Bone marrow (tissue), 2 donors: ENCODE measurements at places on chromosomes 5 and 9.
A peak's percentile ranks its signal among the peaks of the same experiment; 100 is the strongest.

DNA sequence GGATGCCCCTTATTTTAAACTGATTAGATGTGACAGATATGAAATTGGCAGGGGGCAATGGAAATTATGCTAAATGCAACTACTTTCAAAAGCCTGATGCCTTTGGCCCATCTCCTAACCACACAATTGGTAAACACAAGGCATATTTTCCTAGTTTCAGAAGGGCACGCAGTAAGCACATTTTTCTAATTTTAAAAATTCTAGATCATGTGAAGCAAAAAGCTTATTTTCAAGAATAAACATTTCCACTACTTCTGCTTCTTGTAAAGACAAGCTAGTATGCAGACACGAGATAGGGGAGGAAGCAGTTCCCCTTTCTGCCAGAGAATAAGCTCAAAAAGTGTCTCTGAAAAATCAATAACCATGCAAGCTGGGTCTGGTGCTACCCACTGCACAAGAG, 67.7 kb downstream of the ABCA1 start:
- DNase-seq, result no peak

- peak; percentile 63 for DNase-seq
Measured at GRCh38 chr5:179732918-179733771, 523 bp downstream of the MAML1 start.

- DNase-seq, result no peak
Measured at GRCh38 chr5:14659821-14660607, 4.5 kb upstream of the OTULIN start.

DNA sequence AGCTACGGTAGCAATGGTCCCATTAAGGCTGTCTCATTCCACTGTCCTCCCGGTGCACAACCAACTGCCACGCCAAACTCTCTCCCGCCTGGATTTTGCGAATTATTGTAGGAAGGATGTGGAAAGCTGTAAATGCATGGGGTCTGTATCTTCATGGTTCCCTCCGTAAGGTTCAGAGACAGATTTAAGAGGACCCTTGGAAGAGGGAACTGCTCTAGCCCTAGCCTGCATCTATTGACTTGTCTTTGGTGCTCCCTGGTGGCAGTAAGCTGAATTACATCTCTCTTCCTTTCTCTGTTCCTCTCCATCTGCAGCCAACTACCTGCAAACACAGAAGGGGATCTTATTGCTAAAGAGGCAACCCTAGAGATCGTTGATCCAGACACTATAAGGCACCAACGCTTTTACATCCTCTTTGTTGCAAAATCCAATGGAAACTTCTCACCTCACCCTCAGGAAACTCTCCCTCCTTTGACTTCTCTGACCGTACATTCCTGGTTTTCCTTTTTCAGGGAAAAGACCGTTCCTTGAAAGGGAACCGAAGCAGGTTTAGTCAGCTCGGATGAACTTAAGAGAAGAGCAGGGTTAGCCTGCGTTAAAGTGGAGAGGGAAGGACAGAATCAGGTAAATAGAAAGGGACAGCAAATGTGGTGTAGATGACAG, 11.9 kb downstream of the CAPSL start:
- peak; percentile 44 for DNase-seq

DNA sequence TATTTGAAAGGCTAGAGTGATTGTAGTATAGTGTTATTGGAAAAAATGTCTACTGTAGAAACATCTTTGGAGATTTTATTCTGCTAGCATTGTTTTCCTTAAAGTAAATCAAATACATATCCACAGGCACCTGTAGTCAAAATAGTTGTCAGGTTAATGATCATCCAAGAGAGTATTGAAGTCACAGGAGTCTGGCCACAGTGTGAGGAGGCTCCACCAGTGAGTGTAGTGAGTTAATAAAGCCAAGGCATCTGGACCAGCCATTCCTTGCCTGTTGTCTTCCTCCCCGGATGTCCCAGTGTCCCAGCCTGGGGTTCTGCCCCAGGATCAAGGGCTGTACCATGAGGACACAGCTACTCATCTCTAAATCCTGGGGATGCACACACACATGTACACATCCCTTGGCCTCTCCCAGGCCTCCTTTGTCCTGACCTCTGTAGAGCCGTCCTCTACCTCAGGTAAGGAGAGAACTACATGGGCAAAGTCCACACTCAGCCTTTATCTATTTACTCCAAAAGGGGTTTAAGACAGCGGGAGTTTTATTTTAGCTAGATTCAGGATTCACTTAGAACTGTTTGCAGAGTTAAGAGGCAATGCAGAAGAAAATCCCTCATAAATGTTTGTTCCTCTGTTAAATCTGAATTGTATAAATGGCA, 3.7 kb downstream of the PIK3R1 start:
- DNase-seq, result no peak

- no peak for DNase-seq
Measured at GRCh38 chr9:12544700-12545099, 148.5 kb upstream of the TYRP1 start.
